Brain microvascular endothelial cell (primary cell): ENCODE measurements at places on chromosomes 2 and 18.

DNA sequence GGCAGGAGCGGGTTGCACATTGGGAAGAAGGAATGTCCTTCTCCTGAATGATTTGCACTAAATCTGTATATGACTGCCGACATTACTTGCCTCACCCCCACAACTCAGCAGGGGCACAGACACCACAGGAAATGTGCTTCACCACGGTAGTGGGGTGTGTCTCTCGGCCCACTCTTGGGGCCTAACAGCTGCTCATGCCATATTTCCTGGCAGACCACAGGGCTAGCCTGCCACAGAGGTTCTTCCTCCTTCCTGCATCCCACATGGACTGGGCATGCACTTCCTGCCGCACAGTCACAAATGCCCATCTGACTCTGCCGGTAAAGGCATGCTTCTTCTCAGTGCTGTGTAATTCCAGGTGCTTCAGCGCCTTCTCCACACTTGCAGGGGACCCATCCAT is 10.3 kb upstream of the PAPOLG start:
- no peak for DNase-seq

- DNase-seq = no peak
Measured at GRCh38 chr2:138087751-138088593, 123.7 kb downstream of the HNMT start.

- DNase-seq = peak; percentile 24
Measured at GRCh38 chr2:9095690-9096089, 92.2 kb upstream of the MBOAT2 start.

- peak; percentile 51 for DNase-seq
Measured at GRCh38 chr18:58205443-58206160, 161.6 kb downstream of the NEDD4L start.

GRCh38 chr2:230052299-230052698 is 16.4 kb downstream of the SLC16A14 start:
- DNase-seq = peak; percentile 5

- DNase-seq = no peak
Measured at GRCh38 chr2:31237348-31238017, 3.5 kb downstream of the EHD3 start.

DNA sequence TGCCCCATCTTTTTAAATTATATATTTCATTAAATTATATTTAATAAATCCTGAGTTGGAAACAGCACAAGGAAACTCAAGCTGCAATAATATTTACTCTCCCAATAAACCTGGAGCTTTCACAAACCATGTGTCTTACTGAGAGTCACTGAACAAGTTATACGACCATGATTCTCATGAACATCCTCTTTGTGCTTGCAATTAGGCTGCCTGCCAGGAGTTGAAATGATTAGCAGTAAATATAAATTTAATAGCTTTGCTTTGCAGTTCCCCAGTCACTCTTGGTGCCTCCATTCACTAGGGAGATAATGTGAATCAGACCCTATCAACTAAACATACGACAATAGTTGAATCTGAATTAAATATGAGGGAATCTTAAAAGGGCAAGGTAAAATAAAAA is 905.1 kb downstream of the NRXN1 start:
- no peak for DNase-seq

- no peak for DNase-seq
Measured at GRCh38 chr2:226799976-226800940, 638 bp upstream of the IRS1 start.

DNA sequence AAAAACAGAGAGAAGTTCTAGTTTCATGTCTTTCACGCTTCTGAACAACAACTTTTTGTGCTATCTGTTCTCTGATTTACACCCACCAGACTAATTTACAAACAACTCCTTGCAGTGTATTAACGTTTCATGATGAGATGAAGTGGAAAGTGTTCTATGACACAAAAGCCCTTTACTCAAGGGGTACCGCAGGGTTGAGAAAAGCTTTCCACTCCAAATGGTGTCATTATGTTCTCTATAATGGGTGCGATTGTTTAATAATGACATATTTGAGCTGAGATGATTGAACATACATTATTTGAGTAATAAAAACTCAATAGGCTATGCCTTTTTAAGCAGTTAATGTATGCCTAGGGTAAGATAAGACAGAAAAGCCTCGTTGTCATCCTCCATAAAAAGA is 76.3 kb downstream of the ACTR3 start:
- no peak for DNase-seq

GRCh38 chr18:63306819-63307550 is 12.6 kb downstream of the BCL2 start:
- no peak for DNase-seq

DNA sequence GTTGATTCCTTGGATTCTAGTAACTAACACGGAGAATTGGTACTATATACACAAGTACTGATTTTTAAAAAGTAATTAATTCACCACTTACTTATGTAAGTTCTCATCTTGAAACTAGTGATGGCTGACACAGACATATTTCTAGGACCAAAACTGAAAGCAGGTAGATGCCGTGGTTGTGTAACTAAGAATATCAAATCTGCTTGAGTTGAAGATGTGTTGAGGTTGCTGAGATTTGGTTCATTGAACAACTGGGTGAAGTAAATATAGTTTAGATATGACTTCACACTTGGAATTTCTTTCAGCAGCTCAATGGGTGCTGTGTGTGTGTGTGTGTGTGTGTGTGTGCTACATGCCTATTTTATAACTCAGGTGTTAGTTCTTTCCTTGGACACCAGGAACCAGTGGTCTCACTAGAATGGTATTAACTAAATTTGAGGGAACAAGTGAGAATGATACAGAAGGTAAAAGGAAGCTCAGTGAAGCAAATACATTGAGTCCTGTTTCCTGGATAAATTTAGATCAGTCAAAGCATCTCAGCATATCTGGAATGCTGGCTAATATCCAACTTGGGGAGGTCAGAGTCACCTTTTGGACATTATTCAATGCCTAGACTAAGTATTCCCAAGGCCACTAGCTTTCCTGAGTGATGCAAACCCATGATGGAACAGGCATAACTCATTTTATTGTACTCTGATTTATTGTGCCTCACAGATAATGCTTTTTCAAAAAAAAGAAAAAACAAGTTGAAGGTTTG is 110.7 kb upstream of the ZEB2 start:
- no peak for DNase-seq
